ENCODE measurements at places on chromosomes 13 and 19.
A peak's percentile ranks its signal among the peaks of the same experiment; 100 is the strongest.

DNA sequence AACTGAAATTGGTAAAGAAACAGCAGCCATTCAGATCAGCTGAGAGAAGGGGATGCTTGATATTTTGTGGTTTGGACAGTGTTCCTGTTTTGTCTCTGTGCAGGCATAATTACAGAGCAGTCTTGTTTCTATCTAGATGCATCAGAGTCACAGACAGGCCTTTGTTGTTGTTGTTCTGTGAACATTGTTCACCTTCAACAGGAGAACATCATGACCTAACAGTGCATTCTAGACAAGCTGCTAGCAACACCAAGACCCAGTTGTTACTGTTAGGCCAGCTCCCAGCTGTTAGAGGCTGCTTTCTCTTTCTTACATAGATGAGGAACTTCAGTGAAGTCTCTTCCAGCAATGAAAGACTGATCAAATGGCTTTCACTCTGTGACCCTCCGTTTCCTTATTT, 8.5 kb upstream of the LSR start:
- DNase-seq: no peak

DNA sequence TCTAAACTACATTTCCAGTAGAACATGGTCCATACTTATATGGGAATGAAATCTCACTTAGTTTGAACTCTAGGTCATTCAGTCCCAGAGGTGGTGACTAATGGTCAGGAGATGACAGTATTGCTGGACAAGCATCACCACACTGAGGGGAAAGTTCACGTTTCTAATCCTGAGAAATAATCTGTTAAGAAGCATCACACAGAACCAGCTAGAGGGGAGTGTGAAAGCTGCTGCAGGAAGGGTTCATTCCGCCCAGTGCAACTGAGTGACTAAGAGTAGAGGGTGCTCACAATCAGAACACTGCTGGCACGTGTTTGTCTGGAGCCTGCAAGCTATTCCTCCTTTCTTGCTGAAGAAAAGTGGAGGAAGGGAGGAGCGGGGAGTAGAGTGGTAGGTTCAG, 2.7 kb downstream of the COL4A1 start:
- DNase-seq: peak; percentile 60

DNA sequence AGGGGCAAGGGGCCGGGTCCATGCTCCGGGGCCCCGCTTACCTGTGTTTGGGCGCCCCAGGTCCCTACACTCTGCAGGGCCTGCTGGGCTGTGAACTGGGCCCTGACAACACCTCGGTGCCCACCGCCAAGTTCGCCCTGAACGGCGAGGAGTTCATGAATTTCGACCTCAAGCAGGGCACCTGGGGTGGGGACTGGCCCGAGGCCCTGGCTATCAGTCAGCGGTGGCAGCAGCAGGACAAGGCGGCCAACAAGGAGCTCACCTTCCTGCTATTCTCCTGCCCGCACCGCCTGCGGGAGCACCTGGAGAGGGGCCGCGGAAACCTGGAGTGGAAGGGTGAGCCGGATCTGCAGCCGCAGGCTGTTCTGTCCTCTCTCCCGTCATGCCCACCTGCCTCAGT, 1.7 kb downstream of the FCGRT start:
- no peak for DNase-seq

- DNase-seq: no peak
These were observed 6.5 kb downstream of the HIF3A start for GRCh38 chr19:46303322-46303690.

GRCh38 chr13:39895254-39895653, 239.8 kb downstream of the COG6 start:
- no peak for DNase-seq

DNA sequence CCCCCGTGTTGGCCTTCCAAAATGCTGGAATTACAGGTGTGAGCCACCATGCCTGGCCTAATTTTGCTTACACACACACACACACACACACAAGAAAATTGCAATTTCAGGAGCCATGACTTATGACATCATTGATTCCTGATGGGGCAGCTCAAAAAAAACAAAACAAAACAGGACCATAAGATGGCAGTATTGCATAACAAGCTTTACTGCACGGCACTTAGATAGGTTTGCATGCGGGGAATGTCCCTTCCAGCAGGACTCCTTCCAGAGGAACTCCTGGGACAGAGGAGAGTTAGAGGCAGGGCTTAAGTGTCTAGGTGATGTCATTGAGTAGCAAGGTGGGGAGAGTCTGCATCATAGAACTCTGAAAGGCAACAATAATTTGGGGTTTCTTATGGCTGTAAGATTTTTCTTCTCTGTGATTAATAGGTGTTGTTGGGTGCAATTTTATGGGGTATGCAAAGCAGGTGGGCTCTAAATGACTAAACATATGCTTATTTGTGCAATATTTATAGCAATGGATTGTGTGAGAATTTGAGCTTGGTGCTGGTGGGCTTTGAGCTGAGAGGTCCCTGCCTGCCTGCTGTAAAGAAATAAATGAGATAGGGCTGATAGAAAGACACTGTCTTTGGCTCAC, 9.0 kb upstream of the ACSBG2 start:
- DNase-seq: peak; percentile 25

DNA sequence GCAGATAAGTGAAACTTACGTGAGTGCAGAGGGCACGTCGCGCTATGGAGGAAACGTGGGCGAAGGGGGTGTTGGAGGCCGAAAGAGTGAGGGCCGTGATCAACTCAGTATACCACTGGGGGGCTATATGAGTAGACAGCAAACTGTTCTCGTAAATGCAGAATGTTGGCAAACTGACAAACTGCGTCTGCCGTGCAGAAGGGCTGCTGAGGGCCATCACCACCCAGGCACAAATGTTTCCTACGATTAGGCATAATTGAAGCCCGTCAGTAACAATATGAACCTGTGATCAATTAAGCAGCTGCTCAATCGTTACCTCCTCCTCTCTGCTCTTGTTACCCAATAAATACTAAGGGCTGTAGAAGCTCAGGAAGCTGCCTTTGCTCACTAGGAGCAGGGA, 17.3 kb upstream of the MADCAM1 start:
- DNase-seq: no peak

DNA sequence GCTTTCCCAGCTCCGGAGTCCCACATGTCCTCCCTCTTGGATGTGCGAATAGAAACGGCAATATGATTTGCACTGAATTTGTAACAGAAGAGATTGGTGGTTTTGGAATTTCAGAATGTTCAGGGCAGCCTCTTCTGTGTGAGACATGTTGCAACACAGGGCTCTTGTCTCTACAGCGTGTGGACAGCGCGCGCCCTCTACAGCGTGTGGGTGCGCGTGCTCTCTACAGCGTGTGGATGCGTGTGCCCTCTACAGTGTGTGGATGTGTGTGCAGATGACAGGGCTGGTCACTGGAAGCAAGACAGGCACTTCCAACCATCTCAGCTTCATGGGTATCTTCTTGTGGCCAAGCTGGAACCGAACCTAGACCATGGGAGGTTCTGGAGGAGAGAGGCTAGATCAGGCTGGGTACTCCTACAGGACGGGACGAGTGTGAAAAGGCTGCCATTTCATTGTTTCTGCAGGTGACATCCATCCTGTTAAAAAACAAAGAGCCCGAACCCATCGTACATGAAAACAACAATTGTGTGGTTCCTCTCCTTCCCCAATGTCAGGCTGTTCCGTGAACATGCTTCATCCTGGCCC, 78.4 kb downstream of the TEX29 start:
- no peak for DNase-seq

- peak; percentile 46 for DNase-seq
These were observed 57.3 kb downstream of the CEBPG start for GRCh38 chr19:33430674-33431277.

- no peak for DNase-seq
These were observed 73.0 kb downstream of the ANKRD10 start for GRCh38 chr13:110841846-110842245.

DNA sequence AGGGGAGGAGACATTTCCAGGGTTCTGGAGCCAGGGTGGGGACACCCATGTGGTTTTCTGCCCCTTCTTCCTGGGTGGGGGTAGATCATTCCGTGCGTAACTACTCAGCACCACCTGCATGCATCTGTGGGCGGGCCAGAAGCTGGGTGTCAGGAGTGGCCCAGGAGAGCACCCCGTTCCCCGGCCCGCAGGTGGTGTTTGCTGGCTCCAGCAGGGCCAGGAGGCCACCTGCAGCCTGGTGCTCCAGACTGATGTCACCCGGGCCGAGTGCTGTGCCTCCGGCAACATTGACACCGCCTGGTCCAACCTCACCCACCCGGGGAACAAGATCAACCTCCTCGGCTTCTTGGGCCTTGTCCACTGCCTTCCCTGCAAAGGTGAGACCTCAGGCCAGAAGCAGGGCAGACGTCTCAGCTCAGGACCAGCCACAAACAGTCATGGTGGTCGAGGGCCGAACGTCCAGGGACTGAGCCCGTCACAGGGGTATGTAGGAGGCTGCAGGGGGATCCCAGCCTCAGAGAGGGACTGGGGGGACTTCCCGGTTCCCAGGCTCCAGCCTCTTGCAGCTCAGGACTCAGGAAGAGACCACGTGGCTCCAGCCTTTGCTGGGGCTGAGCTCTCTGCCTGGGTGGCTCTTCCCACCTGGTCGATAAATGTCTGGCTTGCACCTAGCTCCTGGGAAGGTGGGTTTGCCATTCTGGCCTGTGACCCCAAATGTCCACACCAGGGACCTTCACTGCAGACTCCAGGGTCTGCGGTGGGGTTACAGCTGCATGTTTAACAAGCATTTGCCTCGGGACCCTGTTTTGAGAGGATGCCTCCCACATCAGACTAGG, 1.6 kb downstream of the FSTL3 start:
- DNase-seq: no peak

- DNase-seq: no peak
These were observed 22.5 kb downstream of the CCDC8 start for GRCh38 chr19:46390866-46391265.

GRCh38 chr13:26883613-26884257, 123.1 kb upstream of the GPR12 start:
- DNase-seq: no peak

DNA sequence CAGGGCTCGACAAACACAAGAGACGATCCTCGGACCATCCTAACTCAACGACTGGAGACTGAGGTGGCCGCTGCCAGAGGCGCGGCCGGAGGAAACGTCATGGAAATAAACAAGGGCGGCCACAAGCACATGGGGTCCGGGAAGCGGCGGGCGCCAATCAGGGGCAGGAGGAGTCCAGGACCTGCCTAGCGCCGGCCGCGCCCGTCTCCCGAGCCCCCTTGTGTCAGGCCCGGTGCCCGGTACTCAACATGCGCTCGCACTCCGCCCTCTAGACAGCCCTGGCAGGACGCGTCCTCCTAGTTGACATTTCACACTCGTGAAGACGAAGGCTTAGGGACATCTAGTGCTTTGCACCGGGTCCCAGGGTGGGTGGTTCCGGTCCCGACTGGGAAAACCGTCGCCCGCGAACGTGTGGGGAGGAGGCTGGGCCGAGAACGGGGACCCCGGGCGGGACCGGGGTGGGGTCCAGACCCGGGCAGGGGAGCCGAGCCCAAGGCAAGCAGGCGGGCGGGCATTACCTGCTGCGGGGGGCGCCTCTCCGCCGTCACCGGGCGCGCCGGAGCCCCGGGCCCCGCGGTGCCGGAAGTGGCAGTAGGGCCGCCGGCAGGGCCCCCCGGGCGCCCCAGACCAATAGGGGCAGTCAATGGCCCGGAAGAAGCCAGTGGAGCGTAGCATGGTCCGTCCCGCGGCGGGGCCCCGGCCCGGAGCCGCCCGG, 442 bp downstream of the REXO1 start:
- no peak for DNase-seq

DNA sequence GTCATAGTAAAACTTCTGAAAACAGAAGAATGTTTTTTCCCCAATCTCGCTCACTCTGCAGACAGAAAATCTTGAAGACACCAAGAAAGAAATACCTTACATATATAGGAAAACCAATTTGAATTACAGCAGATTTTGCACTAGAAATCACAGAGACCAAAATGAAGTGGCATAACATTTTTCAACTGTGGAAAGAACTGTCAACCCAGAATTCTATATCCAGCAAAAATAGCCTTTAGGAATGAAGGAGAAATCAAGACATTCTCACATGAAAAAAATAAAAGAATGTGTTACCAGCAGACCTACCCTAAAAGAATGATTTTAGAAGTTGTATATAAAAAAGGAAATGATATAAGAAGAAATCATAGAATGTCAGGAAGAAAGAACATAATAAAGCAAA, 28.7 kb downstream of the CCDC122 start:
- no peak for DNase-seq

DNA sequence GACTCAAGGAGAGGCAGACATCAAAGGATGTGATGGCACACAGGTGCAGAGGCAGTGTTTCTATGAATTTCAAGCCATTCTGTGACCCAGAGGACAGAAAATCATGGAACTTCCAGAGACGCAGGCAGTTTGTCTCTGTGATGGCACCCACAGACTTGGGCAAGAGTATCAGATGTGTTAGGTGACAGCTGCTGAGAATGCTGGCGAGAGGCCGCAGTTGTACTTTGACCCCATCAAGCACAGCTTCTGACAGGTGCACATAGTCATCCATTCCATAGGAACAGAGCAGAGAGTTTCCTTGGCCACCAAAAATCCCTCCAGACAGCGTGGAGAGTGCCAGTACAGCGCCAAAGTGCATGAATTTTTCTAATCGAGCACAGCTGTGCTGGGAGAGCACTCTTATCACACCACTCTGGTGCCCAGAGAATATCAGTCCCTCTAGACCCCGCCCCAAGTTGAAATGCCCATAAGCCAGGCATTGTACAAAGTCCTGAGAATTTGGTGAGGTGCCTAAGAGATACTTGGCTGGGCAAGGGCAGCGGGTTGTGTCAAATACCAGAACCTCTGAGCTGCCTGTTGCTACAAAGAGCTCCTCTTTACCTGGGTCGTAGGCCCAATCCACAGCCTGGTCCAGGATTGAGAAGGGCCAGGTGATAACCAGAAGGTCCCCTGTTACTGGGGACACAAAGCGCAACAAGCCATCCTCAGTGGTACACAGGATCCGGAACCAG, 12.4 kb downstream of the WDR87 start:
- no peak for DNase-seq

DNA sequence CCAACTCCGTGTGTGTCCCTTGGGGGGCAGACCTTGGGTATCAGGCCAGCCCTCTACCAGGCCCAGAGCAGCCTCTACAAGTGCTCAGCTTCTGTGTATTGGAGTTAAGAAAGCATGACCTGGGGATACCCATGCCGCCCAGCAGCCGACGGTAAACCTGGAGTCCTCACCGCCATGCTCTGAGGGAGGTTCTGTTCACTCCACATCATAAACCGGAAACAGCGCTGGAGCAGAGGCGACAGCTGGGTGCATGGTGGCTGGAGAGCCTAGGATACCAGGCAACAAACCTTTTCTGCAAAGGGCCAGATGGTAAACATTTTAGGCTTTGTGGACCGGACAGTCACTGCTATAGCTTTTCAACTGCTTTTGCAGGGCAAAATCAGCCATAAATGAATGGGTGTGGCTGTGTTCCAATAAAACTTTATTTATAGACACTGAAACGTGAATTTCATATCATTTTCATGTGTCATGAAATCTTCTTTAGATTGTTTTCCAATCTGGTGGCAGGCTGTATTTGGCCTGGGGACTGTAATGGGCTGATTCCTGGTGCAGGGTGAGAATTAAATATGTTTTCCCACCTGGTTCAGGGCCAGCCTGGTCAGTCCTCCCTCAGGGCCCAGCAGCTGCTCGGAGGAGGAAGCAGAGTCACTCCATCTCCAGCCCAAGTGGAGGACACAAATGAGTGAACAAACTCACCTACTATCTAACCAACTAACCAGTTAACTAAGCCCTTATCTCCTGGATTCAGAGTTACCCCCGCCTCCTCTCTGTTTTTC, 30.9 kb downstream of the CEBPA start:
- no peak for DNase-seq
